ENCODE measurements at places on chromosomes 5 and 9.

GRCh38 chr5:31361234-31361633, 167.7 kb downstream of the CDH6 start:
- DNase-seq, result no peak

GRCh38 chr9:136791516-136792276, 552 bp downstream of the TMEM141 start:
- peak; percentile 87 for DNase-seq

- DNase-seq, result peak; percentile 39
These were observed 918.6 kb upstream of the DMAC1 start for GRCh38 chr9:8718121-8718725.

- no peak for DNase-seq
These were observed 50.2 kb upstream of the XPA start for GRCh38 chr9:97747201-97747965.
